ENCODE measurements at places on chromosomes 1 and 21.

- DNase-seq = no peak
Observed at GRCh38 chr21:45698493-45699184, 55.1 kb downstream of the PCBP3 start.

GRCh38 chr1:94795434-94795833, 24.7 kb upstream of the SLC44A3 start:
- peak; percentile 39 for DNase-seq

DNA sequence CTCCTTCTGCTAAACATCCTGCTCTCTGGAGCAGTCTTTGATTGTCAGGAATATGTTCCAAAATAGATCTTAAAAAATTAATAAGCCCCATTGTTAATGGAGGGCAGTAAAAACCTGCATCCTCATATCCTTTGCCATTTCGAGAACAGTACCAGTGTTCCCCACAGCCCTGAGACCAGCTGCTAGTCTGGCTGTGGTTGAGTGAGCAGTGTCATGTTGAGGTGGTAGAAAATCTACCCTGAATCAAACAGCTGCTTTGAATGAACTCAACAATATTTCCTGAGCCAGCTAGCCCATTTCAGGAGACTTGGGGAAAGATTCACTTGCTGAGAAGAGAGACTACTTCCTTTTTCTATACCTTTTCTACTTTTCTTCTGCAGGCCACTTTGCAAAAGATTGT, 24.4 kb downstream of the FABP3 start:
- DNase-seq = no peak

- no peak for DNase-seq
Observed at GRCh38 chr1:210696709-210697108, 368.0 kb downstream of the HHAT start.

DNA sequence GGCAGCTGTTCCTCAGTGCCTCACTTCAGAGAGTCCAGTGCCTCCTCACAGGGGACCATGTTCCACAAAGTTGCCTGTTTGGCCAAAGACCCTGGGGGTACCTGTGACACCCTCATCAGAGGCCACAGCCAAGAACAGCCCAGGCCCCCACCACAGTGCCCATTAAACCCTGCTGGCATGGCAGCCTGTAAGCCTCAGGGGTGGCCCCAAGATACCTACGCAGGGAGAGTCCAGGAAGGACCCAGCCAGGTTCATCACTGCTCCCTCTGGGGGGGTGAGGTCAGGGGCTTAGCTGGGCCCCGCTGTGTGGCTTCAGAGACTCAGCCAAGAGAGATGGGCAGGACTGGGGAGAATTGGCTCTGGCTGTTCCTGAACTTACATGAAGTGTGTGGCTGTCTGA, 19.1 kb upstream of the PRDM16 start:
- DNase-seq = peak; percentile 12

DNA sequence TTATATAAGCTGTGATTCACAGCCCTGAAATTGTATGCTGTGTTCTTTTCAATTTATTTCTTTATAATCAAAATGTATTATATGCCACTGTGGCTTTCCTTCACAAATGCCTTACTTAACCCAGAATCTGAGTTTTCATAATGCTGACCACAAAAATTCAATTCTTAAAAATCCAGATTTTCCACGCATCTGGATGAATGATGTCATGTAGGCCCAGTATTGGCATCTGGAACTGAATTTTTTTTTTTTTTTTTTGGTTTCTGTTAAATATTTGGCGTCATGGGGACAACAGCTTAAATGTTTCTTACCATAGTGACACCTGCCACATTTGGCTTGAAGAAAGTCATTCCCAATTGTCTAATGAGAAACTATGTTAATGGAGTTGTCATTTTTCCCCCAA, 296.8 kb downstream of the TM2D1 start:
- no peak for DNase-seq

DNA sequence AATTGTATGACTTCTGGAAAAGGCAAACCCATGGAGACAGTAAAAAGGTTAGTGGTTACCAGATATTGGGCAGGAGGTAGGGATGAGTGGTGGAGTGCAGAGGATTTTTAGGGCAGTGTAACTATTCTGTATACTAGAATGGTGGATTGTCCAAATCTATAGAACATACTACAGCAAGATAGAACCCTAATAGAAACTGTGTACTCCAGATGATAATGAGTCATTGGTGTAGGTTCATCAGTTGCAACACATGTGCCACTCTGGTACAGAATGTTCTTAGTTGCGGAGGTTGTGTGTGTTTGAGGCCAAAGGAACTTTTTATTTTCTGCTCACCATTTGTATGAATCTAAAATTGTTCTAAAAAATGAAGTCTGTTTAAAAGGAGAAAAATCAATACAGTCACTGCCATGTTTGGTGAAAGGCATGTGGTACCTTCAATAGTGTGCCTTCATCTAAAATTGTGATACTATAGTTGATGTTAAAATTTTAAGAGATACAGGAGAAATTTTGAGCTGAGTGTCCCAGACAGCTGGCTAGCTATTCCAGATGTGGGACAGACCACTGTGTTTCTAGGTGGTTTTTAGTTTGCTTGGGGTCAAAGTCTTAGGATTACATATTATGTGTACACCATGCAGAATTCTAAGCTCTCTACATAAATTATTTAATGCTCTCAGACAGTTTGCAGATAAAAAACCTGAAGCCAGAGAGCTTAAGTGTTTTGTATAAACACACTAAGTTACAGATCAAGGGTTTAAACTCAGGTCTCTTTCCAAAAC, 150.5 kb downstream of the RPS6KC1 start:
- DNase-seq = no peak

GRCh38 chr1:167054946-167055630, 35.1 kb downstream of the GPA33 start:
- no peak for DNase-seq

DNA sequence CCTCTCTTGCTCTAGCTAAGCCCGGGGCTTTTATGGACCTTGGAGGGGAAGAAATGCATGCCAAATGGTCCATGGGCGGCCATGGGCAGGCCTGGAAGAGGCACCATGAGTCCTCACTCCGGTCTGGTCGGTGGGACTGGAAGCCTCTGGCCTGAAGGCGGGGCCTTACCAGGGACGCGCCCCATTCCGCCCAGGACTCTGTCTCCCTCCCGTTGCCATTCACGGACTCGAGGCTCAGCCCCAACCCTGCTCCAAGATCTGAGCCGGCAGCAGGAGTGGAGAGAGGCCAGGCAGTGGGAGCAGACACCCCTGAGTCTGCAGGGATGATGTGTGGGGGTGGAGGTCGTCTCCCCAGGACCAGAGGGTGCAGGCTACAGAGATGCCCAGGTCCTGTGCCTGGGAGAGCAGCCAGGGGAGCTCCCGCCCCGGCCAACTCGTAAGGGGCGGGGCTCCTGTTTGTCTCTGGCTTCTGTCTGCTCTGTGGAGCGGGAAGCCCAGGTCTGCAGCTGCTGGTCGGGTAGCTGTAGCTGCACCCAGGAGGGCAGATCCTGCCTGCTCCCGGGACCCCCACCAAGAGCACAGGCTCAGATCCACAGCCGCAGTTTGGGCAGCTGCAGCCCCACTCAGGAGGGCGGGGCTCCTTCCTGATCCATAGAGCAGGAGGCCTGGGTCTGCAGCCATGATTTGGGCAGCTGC, 8.3 kb upstream of the KANK4 start:
- no peak for DNase-seq

- DNase-seq = peak; percentile 75
Observed at GRCh38 chr1:90850898-90851710, 134.0 kb upstream of the BARHL2 start.

DNA sequence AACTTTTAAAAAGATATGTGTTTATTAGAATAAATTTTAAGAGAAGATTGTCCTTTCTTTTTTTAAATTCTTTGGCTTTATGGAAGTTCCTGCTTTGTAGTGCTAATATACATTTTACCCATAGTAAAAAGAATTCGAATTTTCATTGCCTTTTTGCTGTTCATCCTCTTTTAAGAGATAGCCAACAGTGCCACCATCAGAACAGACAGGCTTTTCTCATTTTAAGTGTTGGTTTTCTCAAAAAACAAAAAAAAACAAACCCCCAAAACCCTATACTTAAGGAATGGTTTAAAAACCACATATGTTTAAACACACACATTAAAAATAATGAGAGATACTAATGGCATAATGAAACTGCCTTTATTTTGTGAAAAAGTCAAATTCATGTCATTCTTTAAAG, 118.8 kb downstream of the NEK7 start:
- no peak for DNase-seq

GRCh38 chr1:8152731-8153702, 126.9 kb upstream of the ERRFI1 start:
- peak; percentile 64 for DNase-seq

DNA sequence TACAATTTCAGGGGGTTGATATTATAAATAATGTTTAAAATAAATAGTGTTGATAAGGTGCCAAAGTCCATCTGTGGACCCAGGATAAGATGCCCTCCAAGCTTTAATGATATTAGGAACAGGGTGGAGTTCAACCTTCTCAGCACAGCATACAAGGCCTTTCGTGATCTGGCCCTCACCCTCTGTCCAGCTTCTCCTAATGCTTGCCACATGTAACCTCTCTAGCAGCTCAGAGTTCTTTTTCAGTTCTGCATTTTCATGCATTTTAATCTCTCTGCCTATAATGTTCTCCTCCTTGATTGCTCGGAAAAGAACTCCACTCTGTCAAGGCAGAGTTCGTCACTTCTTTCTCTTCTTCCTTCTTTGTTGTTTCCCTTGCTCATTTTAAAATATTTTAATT, 21.4 kb upstream of the SMAP2 start:
- DNase-seq = peak; percentile 32

DNA sequence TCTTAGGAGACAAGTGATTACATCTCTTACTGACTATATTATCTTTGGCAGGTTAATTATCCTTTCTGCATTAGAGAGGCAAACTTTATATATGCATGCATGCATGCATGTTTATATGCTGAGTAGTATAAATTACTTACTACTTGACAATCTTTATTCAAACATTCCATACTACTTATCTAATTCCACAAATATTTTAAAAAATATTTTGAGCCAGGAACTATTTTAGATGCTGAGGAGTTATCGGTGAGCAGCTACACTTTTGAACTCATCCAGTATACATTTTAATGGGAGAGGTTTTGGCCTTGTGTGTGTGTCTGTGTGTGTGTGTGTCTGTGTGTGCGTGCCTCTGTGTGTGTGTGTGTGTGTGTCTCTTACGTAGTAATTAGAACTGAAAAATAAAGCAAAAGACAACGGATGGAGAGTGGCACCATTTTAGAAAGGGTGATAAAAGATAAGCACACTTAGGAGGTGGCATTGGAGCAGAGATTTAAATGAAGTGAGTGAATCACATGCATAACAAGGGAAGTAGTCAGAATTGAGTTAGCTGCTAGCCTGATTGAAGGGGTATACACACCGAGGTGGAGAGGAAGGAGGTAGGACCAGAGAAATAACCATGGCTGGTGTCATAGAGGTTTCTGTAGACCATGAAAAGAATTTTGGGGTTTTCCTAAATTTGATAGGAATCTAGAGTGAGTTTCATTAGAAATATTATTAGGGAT, 1488.4 kb downstream of the MRPL39 start:
- DNase-seq = no peak

GRCh38 chr1:2919841-2920240, 101.4 kb upstream of the ACTRT2 start:
- DNase-seq = no peak

GRCh38 chr1:198024782-198025181, 107.6 kb downstream of the LHX9 start:
- no peak for DNase-seq

DNA sequence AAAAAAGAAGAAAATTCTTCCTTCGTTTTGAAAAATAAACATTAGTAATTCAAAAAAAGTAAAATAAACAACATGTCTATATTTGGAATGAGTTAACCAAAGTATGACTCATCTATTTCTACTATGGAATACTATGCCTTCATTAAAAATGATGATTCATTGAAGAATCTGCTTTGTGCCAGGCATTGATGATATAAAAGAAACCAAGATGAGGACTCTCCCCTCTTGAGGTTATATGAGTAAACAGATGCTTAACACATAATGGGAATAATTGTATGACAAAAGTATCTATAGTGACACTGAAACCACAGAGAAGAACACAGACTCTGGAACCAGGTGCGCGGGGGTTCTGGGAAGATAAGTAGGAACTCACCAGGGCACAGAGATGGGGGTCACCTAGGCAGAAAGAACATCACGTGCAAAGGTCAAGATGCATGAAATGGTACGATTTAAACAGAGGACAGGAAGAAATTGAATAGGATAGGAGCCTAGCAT, 18.8 kb downstream of the ELF3 start:
- DNase-seq = no peak

DNA sequence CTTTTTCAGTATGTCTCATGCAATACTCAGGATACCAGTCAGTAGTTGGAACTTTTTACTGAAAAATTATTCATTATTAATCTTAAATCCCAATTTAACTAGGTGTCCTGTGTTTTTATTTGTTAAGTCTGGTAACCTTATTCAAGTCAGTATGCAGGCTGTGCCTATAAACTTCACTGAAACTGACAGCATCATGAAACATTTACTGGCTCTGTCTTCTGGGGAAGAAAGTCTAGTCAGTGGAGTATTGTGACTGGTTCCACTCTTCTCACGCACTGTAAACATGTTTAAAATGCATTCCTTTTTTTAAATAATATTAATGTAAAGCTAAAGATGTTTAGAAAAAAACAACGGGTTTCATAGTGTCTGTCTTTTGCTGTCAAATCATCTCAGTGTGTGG, 739.7 kb downstream of the LTN1 start:
- no peak for DNase-seq
